ENCODE measurements at places on chromosomes 4 and X.

DNA sequence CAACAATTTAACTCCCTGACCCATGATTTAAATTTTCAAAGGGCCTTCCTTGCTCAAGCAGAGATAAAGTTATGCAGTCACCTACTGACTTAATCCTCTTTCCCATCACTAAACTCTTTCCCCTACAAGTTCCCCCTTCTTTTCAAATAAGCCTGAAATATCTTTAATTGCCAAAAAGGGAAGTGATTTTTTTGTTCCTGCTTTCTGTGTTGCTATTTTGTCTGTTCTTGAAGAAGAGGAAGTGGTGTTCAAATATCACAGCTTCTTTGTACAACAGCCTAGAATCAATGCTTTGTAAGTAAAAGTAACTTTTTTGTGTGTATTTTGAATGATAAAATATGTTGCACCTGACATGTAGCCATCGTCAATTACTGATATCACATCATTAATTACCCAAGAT, 595.9 kb downstream of the CENPC start:
- DNase-seq: no peak
- no peaks in the 10 kb centered on the region for H3K4me1 ChIP-seq
- H3K27ac ChIP-seq: no peak overlapping the region

DNA sequence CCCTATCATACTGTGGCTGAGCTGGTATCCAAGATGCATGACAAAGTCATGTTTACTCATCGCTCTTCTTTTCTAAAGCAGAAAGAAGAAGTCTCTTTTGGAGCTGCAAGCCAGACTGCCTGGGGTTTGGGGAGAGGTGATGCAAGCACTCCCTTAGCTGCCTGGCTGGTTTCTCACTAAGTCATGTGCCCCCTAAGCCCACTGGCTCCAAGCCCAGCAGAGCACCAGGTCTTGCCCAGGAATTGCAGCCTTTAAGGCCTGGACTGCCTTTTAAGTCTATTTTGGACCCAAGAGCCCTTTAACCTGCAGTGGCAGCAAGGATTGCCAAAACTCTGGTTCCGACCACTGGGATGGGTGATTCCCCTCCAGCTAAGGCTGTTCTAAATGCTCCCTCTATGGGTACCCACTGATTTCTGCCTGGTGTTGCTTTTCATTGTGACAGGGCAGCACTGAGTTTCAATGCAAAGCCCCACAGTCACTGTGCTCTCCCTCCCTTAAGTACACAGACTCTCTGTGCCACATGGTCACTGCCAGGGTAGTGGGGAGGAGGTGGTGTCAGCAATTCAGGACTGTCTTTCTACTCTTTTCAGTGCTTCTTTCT, 548.6 kb downstream of the TLL1 start:
- DNase-seq: peak; percentile 63
- no peaks in the 10 kb centered on the region for H3K36me3 ChIP-seq
- H3K4me1 ChIP-seq: peaks cover 15% of the 10 kb centered on the region
- no peak overlapping the region for H3K4me3 ChIP-seq
- H3K27ac ChIP-seq: peak overlapping the region; percentile 42

GRCh38 chrX:132592880-132593279, 104.0 kb upstream of the MBNL3 start:
- H3K27me3 ChIP-seq: no peaks in the 10 kb centered on the region
- H3K4me3 ChIP-seq: no peak overlapping the region
- H3K4me1 ChIP-seq: no peaks in the 10 kb centered on the region
- DNase-seq: no peak
- no peaks in the 10 kb centered on the region for H3K36me3 ChIP-seq

GRCh38 chrX:63506320-63506719, 155.2 kb upstream of the SPIN4 start:
- no peak overlapping the region for H3K27ac ChIP-seq
- no peak overlapping the region for H3K4me3 ChIP-seq
- DNase-seq: no peak
- H3K4me1 ChIP-seq: no peaks in the 10 kb centered on the region

DNA sequence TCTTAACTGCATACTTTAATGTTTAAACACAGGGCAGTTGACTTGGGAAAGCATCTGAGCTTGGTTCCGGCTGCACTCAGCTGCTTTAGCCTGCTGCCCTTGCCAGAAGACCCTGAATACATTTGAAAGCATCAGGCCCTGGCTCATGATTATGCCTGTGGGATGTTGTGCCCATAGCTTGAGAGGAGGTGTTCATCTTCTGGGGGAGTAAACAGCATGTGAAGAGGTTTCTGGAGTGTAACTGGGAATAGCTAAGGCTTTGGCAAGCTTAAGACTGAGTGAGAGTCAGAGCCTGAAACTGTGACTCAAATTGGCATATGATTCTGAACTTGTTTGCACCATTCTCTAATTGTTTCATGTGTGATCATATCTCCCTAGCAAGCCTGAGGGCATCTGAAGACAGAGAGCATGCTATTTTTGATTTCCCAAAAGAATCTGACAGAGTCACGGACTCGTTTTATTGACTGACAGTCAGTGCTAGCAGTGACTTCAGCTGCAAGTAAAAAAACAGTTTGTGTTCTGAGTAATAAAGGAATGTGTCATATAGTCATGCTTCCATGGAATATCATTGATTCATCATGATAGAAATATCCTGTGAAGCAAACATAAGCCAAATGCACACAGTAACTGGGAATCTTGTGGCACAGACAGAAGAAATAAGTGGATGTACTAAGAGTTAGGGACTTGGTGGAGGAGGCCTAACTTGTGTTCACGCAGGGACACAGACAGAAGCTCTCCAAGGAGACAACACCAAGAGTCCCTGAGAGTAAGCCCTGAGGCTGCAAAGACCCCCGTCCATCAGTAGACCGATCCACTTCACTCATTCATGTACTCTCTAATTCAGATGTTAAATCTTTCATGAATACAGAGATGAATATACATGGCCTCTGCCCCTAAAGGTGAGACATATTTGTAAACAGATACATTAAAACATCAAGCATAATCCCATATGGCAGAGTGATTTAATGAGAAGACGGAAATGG, 100.7 kb downstream of the SYNPO2 start:
- H3K36me3 ChIP-seq: peaks cover 5% of the 10 kb centered on the region
- peak overlapping the region; percentile 3 for H3K4me3 ChIP-seq
- H3K4me1 ChIP-seq: peaks cover 57% of the 10 kb centered on the region
- no peaks in the 10 kb centered on the region for H3K27me3 ChIP-seq

DNA sequence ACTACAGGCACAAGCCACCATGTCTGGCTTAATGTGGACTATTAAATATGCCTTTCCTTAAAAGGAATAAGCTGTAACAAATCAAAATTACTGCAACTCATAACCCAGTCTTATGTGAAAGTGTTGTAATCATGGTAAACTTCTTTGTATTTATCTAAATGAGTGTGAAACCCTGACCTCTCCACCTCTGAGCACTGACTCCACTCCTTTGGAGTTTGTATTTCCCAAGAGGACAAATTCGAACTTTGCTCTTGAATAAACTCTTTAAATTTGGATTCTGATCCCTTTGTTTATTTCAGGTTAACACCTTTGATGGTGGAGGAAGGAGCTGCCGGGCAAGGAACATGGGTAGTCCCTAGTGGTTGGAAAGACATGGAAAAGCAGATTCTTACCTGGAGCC, 48.3 kb upstream of the FAM9A start:
- H3K27ac ChIP-seq: no peak overlapping the region
- no peak overlapping the region for H3K4me3 ChIP-seq
- H3K36me3 ChIP-seq: no peaks in the 10 kb centered on the region
- H3K27me3 ChIP-seq: no peaks in the 10 kb centered on the region

DNA sequence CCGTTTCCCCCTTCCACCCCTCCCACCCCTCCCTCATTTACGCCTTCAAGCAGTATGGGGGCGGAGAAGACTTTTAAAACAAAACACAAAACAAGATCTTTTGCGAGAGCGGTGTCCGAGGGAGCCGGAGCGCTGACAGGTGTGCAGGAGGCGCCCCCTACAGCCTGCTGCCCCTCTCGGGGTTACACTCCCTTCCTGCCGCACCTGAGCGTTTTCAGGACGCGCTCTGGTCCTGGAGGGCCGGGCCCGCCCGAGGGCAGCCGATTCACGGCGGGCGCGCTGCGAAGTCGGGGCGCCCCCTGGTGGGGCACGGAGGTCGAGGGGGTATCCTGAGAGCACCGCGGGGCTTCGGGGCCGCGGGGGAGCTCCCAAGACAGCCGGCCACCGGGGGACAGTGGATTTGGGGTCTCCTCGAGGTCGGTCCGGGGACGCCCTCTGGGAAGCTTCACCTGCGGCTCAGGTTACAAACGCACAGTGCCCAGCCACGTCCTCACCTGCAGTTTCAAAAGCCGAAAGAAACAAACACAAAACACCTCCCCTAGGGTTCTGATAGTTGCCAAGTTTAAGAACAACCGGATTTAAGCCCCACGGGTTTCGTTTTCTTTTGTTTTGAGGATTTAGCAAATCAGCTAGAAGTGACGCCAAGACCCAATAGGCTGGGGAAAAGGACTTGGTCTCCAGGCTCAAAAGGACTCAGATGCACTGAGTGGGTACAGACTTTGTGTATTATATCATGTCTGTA, 8.0 kb upstream of the NEUROG2 start:
- no peaks in the 10 kb centered on the region for H3K4me1 ChIP-seq
- peak; percentile 66 for DNase-seq
- H3K4me3 ChIP-seq: peak overlapping the region; percentile 46
- peaks cover 37% of the 10 kb centered on the region for H3K27me3 ChIP-seq
- no peaks in the 10 kb centered on the region for H3K36me3 ChIP-seq
- no peak overlapping the region for H3K27ac ChIP-seq

GRCh38 chr4:81431971-81432370, 39.7 kb downstream of the RASGEF1B start:
- no peak overlapping the region for H3K4me3 ChIP-seq
- no peak overlapping the region for H3K27ac ChIP-seq
- DNase-seq: no peak

DNA sequence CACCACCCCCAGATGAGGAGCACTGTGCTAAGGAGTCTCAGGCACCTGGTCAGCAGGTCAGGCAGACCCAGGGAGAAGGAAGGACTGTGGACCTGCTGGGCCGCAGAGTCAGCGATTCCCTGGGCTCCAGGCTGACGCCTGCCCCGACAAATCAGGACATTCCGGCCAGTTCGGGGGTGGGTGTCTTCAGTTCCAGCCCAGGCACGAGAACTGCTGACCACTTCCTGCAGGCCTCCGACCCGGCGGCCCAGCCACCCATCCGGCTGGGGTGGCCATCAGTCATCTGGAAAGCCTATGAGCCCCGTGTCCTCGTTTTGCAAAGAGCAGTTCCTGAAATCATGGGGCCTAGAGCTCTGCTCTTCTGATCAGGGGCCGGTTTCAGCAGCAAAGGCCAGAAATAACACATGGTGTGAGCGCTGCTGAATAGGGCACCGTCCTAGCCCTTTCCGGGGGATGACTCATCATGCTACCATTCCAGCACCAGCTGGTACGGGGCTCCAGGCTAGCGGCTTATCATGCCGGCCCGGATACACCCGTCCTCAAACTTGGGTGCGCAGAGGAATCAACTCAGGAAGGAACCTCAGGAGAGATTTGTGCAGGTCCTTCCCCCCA, 7.8 kb upstream of the SH3TC1 start:
- H3K4me1 ChIP-seq: peaks cover 20% of the 10 kb centered on the region
- no peaks in the 10 kb centered on the region for H3K27me3 ChIP-seq
- H3K36me3 ChIP-seq: no peaks in the 10 kb centered on the region
- DNase-seq: peak; percentile 67
- H3K27ac ChIP-seq: peak overlapping the region; percentile 73

DNA sequence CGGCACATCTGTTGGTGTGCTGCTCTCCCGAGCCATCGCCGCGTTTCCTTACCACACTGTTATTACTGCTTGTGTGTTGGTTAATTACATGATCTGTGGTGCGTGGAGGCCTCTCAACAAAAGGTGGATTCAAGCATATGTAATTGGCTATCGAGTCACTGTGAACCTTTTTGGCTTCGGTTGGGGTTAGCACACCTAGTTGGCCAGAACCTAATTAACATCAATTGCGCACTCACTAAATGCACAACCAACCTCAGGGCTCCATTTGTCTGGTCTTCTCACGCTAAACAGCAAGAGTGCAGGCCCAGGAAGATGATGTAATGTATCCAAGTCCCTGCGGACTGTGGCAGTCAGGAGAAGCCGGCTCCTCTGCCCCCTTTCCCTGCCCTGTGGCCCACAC, 17.4 kb downstream of the ENPP6 start:
- H3K4me3 ChIP-seq: no peak overlapping the region
- no peak overlapping the region for H3K27ac ChIP-seq
- no peaks in the 10 kb centered on the region for H3K36me3 ChIP-seq

DNA sequence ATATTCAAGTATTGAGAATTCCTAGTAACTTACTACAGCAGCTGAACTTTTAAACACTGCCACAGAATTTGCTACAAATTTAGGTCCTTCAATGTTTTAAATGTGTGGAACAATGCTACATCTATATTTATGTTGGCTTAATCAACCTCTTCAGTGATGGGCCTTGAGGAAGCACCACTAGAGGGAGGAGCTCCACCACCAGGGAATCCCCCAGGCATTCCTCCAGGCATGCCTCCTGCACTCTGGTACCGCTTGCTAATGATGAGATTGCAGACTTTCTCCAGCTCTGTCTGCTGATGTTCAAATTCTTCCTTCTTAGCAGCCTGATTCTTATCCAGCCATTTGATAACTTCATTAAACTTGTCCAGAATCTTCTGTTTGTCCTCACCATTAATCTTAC, 190.8 kb downstream of the HTR2C start:
- no peak for DNase-seq
- H3K4me1 ChIP-seq: no peaks in the 10 kb centered on the region
- no peaks in the 10 kb centered on the region for H3K36me3 ChIP-seq

DNA sequence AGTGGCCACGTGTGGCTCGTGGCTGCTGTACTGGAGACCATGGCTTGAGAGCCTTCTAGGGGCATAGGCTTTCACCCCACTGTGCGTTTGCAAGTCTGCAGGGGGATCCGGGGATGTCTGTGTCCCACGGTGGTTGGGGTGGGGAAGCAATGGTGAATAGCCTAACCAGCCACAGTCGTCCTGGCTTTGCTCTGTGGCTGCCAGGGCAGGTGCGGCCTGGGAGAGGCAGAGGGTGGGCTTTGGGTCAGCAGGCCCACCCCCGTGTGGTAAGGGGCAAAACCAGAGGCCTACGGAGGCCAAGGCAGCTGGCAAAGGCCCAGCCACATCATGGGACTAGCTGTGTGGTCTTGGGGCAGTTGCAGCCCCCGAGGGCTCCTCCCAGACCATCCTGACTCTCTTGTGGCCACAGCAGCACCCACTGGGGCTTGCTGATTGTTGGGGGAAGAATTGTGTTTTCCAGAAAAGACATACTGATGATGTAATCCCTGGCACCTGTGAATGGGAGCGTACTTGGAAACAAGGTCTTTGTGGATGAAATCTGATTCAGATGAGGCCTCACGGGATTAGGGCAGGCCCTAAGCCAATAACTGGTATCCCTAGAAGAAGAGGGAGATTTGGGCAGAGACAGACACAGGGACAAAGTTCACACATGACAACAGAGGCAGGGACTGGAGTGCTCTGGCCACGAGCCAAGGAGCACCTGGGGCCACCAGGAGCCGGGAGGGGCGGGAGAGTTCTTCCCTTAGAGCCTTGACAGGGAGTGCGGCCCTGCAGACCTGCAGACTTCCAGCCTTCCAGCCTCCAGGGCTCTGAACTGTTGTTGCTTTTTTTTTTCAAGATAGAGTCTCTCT, 2.9 kb downstream of the CPZ start:
- H3K27ac ChIP-seq: no peak overlapping the region
- DNase-seq: no peak
- no peaks in the 10 kb centered on the region for H3K36me3 ChIP-seq
- no peaks in the 10 kb centered on the region for H3K4me1 ChIP-seq
- peaks cover 8% of the 10 kb centered on the region for H3K27me3 ChIP-seq
- no peak overlapping the region for H3K4me3 ChIP-seq
